ENCODE measurements at places on chromosomes 6 and 20. TPM values are rescaled to one million over a fixed set of nuclear protein-coding genes. Genes with fewer than 3 reads are reported as not detected.
A peak's percentile ranks its signal among the peaks of the same experiment; 100 is the strongest.

- no peak overlapping the region for H3K27ac ChIP-seq
- no peaks in the 10 kb centered on the region for H3K27me3 ChIP-seq
- H3K4me1 ChIP-seq: no peaks in the 10 kb centered on the region
- no peak for DNase-seq
- no peaks in the 10 kb centered on the region for H3K36me3 ChIP-seq
These were observed 121.7 kb upstream of the VGLL2 start for GRCh38 chr6:117143647-117144046.

GRCh38 chr6:142291512-142291911 is 10.3 kb upstream of the ADGRG6 start:
- no peaks in the 10 kb centered on the region for H3K27me3 ChIP-seq
- peaks cover 2% of the 10 kb centered on the region for H3K36me3 ChIP-seq
- H3K27ac ChIP-seq: peak overlapping the region; percentile 9
- H3K4me1 ChIP-seq: peaks cover 19% of the 10 kb centered on the region
- no peak for DNase-seq

DNA sequence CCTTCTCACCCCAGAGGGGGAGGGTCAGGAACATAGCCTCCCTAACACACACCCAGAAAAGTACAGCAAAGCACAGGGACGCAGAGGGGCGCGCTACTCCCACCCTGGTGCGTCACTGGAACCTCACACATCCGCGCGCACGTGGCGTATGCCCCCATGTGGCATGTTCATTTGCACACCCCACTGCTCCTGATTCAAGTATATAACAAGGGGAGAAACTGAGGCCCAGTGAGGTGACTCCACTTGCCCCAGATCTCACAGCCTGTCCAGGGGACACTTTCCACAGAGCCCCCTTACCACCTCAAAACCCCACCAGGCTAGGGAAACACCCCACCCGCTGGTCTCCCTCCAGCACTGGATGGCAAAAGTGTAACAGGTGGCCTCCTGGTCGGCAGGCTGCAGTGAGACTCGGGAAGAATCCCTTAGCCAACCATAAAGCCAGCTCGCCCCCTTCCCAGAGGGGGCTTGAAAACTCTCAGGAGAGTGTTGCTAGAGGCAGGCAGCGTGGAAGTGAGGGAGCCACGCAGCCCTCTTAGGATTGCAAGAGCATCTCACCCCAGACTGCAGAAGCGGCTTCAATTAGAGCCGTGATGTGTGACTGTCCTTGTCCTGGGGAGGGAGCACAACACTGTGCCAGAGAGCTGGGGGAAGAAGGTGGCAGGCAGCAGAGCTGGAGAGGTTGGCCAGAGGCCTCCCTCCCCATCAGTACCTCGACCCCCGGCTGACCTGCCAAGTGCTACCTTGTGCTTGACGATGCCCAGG is at the start of gene GRM4:
Gene GRM4, minus strand, starts transcription at position 67 of the 762 bp plus-strand sequence. CDS start 12,591 bp downstream, outside the sequence.
- H3K27ac ChIP-seq: no peak within 1 kb of the TSS
- no peaks in the 10 kb centered on the region for H3K36me3 ChIP-seq
- DNase-seq: no peak
- H3K4me1 ChIP-seq: peaks cover 3% of the 10 kb centered on the region
- H3K27me3 ChIP-seq: peaks cover 80% of the 10 kb centered on the region
- peak within 1 kb of the TSS; percentile 59 for H3K4me3 ChIP-seq

- DNase-seq: no peak
- no peaks in the 10 kb centered on the region for H3K4me1 ChIP-seq
- H3K36me3 ChIP-seq: peaks cover 3% of the 10 kb centered on the region
- H3K27me3 ChIP-seq: no peaks in the 10 kb centered on the region
- H3K27ac ChIP-seq: no peak overlapping the region
These were observed 60.9 kb upstream of the MC3R start for GRCh38 chr20:56187534-56188165.

DNA sequence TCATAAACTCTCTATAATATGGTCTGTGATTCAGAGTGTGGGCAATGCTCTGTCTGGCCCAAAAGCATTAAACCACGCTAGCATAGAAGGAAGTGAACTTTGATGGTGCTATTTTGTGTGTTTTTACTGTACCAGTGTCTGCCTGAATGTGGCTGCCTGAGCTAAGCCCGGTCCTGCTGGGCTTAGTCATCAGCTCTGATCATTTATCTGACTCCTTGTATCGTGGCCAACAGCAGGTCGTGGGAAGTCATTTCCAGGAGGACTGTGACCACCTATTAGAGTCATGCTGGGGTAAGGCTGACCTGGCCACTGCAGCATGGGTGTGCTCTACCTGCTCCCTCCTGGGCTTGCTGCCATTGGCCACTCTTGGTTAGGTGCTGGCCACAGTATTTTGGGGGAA is 239.1 kb upstream of the CEP162 start:
- no peaks in the 10 kb centered on the region for H3K27me3 ChIP-seq
- DNase-seq: no peak
- H3K4me1 ChIP-seq: no peaks in the 10 kb centered on the region
- H3K27ac ChIP-seq: no peak overlapping the region
- no peak overlapping the region for H3K4me3 ChIP-seq
- H3K36me3 ChIP-seq: no peaks in the 10 kb centered on the region

GRCh38 chr6:136324686-136325380 is 35.2 kb upstream of the BCLAF1 start:
- no peak for DNase-seq
- H3K36me3 ChIP-seq: no peaks in the 10 kb centered on the region
- no peak overlapping the region for H3K4me3 ChIP-seq

DNA sequence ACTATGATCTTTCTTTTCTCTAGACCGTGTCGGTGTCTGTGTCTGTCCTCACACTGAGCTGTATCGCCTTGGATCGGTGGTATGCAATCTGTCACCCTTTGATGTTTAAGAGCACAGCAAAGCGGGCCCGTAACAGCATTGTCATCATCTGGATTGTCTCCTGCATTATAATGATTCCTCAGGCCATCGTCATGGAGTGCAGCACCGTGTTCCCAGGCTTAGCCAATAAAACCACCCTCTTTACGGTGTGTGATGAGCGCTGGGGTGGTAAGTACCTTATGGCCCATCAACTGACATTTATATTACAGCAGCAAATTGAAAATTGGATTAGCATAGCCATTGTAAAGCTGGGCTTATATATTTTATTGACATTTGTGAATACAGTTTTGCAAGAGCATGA is 72.2 kb upstream of the GFRAL start:
- H3K4me1 ChIP-seq: no peaks in the 10 kb centered on the region
- no peaks in the 10 kb centered on the region for H3K27me3 ChIP-seq
- H3K4me3 ChIP-seq: no peak overlapping the region
- H3K36me3 ChIP-seq: no peaks in the 10 kb centered on the region
- no peak overlapping the region for H3K27ac ChIP-seq

DNA sequence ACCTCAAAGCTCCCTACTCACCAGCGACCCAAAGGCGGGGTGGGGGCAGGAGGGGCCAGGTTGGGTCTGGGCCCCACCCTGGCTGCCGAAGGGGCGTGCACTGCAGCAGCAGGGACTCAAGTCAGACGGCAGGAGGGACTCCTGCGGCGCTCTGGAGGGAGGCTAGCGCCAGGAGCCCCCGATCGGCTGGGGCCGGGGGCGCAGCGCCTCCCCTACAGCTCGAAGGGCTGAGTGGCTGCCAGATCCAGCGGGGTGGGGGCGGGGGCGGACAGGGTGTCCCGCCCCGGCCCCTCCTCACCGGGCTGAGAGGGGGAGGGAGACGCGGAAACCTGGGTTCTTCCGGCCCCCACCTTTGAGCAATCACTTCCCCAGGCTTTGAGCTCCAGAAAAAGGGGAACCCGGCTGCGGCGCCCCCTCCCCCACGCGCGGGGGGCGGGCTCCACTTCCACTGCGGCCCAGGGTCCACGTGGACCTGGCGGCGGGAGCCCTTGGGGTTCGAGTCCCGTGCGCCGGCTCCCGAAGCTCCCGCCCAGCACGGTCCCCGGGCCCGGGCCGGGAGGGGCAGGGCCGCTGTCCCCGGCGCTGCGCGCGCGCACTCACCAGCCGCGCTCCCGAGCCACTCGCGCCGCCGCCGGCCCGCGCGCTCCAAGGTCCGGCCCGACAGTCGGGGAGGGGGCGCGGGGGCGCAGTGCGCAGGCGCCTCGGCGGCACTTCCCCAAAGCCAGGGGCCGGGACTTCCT is at the start of gene RGS19:
Gene RGS19, minus strand, starts transcription at position 246 of the 740 bp plus-strand sequence. CDS start 2,632 bp downstream, outside the sequence.
- no peaks in the 10 kb centered on the region for H3K36me3 ChIP-seq
- H3K27me3 ChIP-seq: peaks cover 30% of the 10 kb centered on the region
- DNase-seq: peak; percentile 51

DNA sequence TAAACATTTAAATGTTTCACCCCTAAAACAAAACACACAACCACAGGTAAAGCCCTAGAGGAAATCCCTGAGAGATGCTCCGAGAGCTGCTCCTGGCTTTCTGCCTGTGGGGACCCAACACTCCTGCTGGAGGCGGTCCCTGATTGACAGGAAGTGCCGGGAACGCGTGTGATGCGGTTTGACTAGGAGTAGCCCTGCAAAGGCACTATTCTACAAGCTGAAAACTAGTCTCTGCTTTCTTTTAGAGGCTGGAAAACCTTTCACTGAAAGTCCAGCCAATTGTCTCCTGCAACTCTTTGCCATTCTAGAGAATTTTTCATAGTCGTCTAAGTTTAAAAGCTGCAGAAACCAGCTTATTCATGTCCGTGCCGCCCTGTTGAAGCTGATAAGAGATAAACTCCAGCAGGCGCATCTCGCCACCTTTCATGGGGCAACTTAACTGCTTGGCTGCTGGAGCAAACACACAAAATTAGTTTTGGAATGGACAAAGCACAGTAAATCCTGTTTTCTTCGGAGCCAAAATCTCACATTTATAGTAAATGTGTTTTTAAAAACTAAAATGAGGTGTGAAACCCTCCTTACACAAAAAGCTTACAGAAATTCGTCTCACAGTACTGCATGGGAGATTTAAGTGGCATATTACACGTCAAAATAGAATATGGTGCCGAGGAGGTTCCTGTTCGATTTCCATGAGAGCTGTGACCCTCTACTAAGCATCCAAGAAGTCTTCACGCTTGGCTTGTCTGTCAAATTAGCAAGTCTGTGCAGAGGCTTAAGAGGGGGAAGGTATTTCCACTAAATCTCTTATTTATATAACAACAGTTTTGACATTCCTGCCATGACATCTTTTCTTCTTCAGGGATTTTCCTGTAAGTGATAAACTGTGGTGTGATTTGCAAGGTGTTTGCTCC is 46.9 kb downstream of the DACT2 start:
- H3K4me1 ChIP-seq: peaks cover 53% of the 10 kb centered on the region
- H3K27me3 ChIP-seq: peaks cover 8% of the 10 kb centered on the region
- H3K36me3 ChIP-seq: no peaks in the 10 kb centered on the region
- H3K27ac ChIP-seq: peak overlapping the region; percentile 74

DNA sequence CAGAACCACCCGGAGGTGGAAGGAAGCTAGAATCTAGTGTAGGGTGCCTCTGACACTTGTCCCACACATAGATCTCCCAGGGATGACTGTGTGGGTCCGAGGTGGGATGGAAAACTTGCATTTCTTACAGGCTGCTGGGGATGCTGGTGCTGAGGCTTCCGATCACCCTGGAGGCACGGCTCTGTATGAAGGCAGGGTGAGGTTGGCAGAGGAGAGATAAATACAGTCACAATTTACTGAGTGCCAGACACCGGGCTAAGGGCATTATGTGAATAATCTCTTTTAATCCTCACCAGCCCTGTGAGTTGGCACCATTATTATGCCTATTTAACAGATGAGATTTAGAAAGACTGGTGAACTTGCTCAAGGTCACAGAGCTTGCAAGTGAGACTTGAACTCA is 250.2 kb upstream of the RREB1 start:
- H3K4me3 ChIP-seq: no peak overlapping the region
- no peak for DNase-seq
- no peak overlapping the region for H3K27ac ChIP-seq
- H3K36me3 ChIP-seq: no peaks in the 10 kb centered on the region
- peaks cover 5% of the 10 kb centered on the region for H3K4me1 ChIP-seq

DNA sequence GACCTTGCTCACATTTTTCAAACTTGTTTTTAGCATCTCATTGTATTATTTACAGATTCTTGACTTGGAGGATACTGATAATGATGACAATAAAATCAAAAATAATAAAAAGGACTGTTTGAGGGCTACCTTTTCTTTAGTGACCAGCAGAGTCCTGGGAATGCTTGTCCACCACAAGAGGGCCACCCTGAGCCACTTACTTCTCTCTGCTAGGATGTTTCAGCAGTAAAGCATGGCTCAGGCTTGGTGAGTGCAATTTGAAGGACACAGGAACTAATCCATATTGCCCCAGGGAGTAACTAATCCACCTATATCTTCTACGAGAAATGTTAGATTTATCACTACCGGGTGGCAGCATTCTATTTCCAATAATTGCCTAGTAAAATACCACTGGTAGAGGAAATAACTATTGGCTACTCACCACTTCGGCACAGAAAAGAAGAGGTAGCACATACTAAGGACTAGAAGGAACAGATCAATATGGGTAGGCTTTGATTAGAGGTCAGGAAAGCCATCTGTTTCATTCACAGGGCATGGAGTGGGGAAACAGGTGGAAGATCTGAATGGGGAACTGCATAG is 5.8 kb upstream of the KIAA0408 start:
- peaks cover 2% of the 10 kb centered on the region for H3K4me1 ChIP-seq
- no peaks in the 10 kb centered on the region for H3K36me3 ChIP-seq
- H3K4me3 ChIP-seq: no peak overlapping the region
- no peaks in the 10 kb centered on the region for H3K27me3 ChIP-seq

DNA sequence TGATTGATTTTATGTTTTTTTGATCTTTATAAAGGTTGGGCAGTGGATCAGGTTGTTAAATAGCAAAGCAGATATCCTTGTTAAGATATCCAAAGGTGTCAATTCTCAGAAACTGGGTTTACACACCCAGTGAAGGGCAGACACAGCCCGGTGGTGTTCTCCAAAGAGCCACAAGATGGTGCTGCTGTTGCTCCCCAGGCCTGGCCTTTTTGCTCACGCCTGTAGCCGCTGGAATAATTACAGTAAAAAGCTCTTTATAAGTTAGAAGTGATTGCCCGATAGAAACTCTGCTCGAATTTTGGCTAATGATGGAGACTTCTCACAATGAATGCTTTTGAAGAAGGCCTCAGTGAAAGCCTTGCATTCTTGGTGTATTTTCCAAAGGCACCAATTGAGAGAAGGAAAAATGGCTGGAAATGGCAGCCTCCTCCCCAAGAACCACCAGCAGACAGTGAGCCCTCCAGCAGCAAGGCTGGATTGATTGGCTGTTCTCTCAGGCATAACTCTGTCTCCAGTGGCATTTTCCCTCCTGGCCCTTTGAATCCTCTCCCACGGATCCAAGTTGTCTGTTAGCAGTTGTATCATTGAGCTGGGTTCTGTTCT is 120.5 kb upstream of the CHD6 start:
- no peaks in the 10 kb centered on the region for H3K27me3 ChIP-seq
- peak; percentile 52 for DNase-seq
- H3K36me3 ChIP-seq: no peaks in the 10 kb centered on the region
- peaks cover 7% of the 10 kb centered on the region for H3K4me1 ChIP-seq

Gene CASS4
- total RNA-seq: 0.09 TPM

Gene DNMT3B
- 15.4 TPM for total RNA-seq

Gene TMEM244
- total RNA-seq: not detected

Gene UNC5CL
- total RNA-seq: 3.7 TPM

Gene NINL
- total RNA-seq: 125 TPM

Gene KIF3B
- 61.6 TPM for total RNA-seq
